Pancreas (tissue), 10 donors: ENCODE measurements at places on chromosomes 11 and 22. TPM values are rescaled to one million over a fixed set of nuclear protein-coding genes. Genes with fewer than 3 reads are reported as not detected.

The BRMS1 gene
- total RNA-seq, result 18.4 TPM

The MRPL40 gene
- 12.8 TPM for total RNA-seq

The PARVG gene
- total RNA-seq, result 1.1 TPM

The LAYN gene
- total RNA-seq, result 0.83 TPM

The APOL3 gene
- total RNA-seq, result 2.8 TPM

The TMPRSS5 gene
- total RNA-seq, result 0.40 TPM

The SULT4A1 gene
- total RNA-seq, result 0.47 TPM

The CNTF gene
- 0.51 TPM for total RNA-seq

The CNIH2 gene
- 6.8 TPM for total RNA-seq

The NXPE4 gene
- not detected for total RNA-seq

The KIRREL3 gene
- total RNA-seq, result not detected

The TOP3B gene
- total RNA-seq, result 17.3 TPM

The FXYD6 gene
- total RNA-seq, result 9.7 TPM

The ZNF195 gene
- total RNA-seq, result 11.4 TPM

The CADM1 gene
- total RNA-seq, result 37.3 TPM

The TIMM10B gene
- 11.8 TPM for total RNA-seq

The MIAT gene
- 0.64 TPM for total RNA-seq

The CTSC gene
- total RNA-seq, result 26.1 TPM

The NAALAD2 gene
- 0.31 TPM for total RNA-seq

The AMOTL1 gene
- total RNA-seq, result 23.0 TPM

The BTG4 gene
- total RNA-seq, result not detected

The FAT3 gene
- total RNA-seq, result 0.05 TPM

The LRRN4CL gene
- 0.16 TPM for total RNA-seq

The KDM4F gene
- not detected for total RNA-seq
